ENCODE measurements at places on chromosomes 2 and 18.

GRCh38 chr2:138201286-138201685 lies 237.0 kb downstream of the HNMT start:
- no peak for DNase-seq

DNA sequence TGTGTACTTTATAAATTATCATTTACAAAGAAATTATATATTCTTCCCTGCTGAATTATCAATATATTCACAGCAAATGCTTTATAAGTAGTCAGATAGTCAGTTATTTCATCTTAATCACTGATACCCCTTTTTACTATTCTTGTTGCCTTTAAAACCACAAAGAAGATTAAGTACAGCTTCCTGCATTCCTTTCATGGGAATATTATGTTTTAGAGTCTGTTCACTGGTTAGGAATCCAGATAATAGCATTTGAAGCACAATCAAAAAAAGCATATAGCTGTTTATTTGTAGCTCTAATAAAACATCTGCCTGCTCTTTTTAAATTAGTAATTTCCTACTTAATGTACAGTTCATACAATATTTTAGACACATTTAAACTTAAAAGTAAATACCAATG lies 508.9 kb downstream of the FBXO15 start:
- DNase-seq: no peak

DNA sequence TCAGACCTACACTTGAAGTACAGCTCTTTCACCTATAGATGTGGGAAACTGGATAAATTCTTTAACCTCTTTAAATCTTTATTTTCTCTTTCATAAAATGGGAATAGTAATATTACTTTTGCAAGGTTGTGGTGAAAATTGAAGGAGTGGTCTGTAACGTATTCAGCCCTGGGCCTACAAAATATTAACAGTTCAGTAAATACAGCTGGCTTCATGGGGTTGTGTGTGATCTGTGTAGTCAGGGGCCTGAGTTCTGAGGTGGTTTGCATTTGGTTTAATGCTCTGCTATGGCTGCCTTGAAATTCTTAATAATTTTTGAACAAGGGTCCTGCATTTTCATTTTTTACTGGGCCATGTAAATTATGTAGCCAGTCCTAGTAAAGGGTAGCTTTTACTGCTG lies 16.8 kb upstream of the EML6 start:
- DNase-seq: no peak

DNA sequence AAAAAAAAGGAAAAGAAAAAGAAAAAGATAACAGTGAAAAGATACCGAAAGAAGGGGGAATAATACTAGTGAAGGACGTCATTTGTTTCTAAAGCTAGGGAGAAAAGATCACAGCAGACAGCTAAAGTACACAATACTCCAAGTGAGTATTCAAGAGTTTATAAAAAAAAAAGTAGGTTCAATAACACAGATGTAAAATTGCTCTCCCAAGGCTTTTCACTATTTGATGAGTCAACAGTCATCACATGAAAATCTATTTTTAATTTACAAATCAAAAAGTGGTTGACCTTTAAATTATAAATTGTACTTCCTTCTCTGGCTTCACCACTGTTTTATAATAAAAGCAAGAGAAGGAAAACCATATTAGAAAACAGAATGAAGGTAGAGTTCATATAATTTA lies 144.0 kb downstream of the ZRANB3 start:
- no peak for DNase-seq

- no peak for DNase-seq
These were observed 41.8 kb downstream of the TGFBRAP1 start for GRCh38 chr2:105287692-105288091.

GRCh38 chr2:205409411-205409810 lies 272.9 kb upstream of the NRP2 start:
- DNase-seq: no peak

DNA sequence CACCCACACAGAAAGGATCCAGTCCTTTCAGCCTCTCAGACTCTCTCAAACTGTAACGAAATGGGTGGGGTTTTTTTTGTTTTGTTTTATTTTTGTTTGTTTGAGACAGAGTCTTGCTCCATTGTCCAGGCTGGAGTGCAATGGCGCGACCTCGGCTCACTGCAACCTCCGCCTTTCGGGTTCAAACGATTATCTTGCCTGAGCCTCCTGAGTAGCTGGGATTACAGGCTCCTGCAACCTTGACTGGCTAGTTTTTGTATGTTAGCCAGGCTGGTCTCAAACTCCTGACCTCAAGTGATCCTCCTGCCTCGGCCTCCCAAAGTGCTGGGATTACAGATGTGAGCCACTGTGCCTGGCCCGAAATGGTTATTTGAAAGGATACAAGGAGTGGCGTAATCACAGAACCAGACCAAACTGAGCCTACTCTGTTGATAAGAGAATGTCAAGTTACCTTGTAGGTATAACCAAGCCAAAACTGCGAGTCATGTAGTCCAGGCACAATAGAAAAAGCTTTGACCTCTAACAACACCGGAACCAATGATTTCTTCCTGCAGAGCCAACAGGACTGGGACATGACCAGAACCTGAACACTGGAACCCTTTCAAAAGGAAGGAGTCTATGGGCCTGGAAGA lies 72.5 kb downstream of the NCAPH start:
- no peak for DNase-seq

GRCh38 chr2:151138507-151138906 lies 123.2 kb downstream of the RBM43 start:
- no peak for DNase-seq

DNA sequence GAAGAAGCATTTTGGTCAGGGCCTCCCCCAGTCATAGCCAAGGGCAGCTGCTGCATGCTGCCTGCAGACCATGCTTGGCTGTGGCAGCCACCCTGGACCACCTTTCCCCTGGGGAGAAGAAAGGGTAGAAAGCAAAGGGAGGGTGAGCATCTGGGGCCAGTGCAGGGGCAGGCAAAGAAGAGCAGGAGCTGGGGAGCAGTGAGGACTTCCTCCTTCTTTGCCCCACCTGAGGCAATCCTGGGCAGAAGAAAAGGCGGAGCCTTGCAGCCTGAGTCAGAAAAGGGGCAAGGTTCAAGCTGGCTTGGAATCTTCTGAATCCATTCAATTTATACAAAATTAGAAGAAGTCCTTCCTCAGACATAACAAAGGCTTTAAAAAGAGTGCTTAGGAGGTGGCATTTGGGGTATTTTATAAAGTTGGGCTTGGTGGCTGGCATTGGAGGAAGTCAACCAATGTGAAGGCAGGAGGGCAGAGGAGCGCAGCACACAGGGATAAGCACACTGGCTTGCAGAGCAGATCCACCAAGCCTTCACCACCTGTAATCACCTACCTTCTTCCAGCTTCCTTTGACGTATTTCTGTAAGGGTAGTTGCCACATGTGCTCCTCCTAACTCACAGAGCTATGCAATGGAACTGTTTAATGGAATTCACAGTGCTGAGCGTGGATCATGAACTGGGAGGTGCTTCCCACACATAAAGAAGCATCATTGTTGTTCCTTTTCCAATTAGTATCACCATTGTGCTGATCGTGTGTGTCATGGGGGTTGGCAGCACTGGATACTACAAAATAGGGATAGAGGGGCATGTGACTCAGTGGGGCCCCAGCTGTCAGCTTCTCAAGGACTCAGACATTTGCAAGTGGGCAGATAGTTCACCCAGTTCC lies 154.4 kb upstream of the EPAS1 start:
- DNase-seq: no peak

- no peak for DNase-seq
These were observed 56.0 kb downstream of the CELF4 start for GRCh38 chr18:37509600-37509999.
